Stimulated activated CD4-positive, alpha-beta T cell treated with anti-CD3 and anti-CD28 coated beads, Interleukin-1b, Interleukin-23, amount 100 ng/mL, for 1 hour (primary cell): ENCODE measurements at places on chromosomes 6 and 20.
A peak's percentile ranks its signal among the peaks of the same experiment; 100 is the strongest.

DNA sequence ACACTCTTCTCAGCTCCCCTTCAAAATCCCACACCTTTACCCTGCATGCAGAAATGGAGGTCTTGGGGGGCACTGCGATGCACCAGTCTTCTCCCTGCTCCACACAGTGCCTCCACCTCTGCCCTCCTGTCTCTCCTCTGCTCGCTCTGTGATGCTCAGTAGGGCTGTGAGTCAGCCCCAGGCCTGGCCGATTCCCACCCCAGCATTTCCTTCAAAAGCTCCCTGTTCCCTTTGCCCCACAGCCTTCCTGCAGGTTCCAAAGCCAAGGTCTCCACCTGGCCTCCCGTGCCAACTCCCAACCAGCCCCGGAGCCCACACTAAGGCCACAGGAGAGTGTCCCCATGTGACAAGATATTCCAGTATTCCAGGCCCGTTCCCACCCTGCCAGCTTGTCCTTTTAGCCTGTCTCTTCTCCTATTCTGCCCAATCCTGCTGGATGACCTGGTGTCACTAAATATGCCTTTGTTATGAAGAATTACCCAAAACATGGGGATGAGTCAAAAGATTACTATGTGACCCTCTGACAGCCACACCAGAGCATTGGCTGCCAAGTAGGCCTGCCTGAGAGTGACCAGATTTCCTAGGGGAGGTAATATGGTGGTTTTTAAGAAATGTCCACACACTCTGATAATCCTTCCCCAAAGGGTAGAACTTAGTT is 118.9 kb upstream of the NXT1 start:
- no peak for DNase-seq

DNA sequence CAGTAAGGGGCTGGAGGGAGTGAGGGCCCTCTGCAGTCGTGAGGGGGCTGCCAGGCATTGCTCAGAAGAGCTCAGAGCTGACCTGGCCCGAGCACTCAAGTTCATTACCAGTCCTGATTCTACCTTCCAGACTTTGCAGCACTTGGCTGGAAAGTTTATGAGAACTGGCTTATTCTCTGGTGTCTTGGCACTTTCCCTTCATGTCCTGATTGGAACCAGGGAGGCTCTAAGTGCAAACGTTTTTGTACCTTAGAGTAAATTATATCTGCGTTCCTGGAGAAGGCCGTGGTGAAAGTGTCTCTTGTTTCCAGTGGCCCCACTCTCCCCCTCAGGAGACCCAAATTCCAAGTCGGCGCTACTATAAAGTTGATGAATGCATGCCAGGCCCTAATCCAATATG is 402.3 kb downstream of the CDC5L start:
- DNase-seq, result no peak

DNA sequence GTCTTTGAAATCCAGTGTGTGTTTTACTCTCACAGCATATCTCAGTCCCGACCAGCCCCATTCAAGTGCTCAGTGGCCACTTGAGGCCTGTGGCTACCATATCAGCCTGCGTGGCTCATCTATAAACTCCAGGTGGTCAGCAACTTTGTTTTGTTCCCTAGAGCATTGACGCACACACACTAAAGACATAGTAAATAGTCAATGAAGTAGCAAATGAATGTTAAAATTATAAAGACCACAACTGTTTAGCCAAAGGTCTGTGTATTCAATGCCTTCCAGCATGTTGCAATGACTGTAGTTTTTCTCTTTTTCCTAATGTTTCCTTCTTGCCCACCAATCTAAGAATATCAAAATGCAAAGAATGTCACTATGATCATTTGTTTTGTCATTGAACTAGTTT is 238.2 kb upstream of the ZNF217 start:
- DNase-seq, result no peak

- DNase-seq, result no peak
These were observed 846 bp downstream of the PDE10A start for GRCh38 chr6:165662041-165662748.

DNA sequence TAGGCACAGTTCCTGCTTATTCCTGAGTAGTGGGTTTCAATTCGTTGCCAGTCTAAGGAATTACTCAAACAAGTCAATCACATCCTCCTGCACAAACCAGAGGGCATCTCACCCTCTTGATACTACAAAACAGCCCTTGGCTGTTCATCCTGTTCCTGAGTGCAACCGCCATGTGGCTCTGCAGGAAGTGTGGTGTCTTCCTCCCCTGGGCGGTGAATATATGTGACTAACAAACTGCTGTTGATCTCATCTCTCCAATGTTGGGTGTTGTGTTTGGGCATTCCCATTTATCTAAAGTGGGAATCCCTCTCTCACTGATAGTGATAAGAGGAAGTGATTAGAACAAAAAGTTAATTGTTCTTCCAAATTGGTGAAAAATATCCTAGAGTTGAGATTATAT is 163.0 kb downstream of the TBX18 start:
- DNase-seq, result no peak

DNA sequence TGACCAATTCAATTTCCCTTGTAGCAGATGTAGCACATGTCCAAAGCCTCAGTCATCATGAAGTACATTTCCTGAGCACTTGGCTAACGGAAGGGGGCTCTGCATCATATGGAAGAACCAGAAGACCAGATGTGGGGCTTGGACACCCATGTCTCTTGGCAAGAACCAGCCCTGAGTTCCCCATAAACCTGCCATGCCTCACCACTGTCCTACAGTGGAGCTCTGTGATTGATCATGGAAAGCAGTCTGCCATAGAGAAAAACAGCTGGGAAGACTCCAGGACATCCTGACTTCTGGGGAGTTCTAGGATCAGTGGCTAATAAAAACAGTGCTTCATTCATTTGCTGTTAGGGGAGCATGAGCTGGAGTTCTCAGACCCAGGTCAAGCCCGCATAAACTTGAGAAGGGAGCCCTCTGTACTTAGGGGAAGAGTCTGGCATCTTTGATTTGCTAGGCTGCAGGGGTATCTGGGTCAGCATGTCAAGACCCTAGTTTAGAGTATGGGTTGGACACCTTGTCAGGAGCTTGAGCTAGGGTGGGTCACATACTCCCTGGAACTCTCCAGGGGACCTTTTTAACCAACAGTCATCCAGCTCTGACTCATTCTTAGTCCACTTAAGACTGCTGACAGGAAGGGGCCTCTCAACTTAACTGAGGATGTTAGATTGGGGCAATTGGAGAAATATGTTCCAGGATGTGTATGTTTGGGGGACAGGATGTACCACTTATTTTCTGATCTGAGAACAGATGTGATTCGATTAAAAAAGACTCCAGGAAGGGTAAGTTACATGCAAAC is 26.3 kb upstream of the TRAM2 start:
- DNase-seq, result no peak

DNA sequence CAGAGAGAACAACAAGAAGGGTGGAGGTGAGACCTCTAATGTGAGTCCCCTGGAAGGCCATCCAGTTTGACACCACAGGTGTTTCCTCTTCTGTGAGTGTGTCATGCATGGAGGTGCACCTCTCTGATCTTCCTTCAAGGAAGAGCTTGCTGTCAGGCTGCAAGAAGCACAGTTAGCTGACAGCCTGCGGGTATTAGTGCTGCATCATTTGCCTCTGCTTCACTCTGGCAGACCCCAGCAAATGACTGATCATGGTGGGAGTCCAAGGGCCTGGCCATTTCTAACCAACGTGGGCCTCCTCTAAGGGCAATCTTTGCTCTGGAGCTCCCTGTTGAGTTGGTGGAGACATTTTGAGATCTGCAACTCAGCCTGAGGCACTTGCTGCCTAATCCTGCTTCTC is 206.3 kb downstream of the EPHA7 start:
- DNase-seq, result no peak

DNA sequence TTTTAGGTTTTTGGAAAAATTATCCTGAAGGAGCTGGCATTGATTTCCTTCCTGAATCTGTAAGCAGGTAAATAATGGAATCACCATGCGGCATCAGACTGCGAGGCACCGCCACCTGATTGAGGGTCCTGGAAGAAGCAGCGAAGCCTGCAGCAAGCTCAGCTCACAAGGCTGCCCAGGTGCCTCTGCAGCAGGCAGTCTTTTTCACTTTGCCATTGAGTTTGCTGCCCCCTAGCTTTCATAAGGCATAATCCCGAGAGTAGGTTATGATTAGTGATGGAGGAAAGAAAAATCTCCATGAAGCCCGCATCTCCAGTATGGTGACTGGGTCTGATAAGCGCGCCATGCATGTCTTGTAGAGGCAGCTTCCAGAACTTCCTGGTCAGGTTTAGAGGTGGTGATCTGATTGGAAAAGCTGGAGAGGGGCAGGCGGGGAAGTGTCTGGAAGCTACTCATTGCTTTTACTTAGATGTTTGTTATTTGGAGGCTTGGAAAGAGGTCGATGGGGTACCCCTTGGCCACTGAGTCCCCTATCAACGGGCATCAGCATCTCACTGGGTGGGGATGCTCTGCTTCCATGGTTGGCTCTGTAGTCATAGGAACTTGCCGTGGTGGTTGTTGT is 26.7 kb downstream of the IYD start:
- no peak for DNase-seq

GRCh38 chr6:159681191-159681880 is 11.7 kb downstream of the SOD2 start:
- DNase-seq, result no peak

- no peak for DNase-seq
These were observed 129.7 kb downstream of the PRDM13 start for GRCh38 chr6:99736302-99736701.

DNA sequence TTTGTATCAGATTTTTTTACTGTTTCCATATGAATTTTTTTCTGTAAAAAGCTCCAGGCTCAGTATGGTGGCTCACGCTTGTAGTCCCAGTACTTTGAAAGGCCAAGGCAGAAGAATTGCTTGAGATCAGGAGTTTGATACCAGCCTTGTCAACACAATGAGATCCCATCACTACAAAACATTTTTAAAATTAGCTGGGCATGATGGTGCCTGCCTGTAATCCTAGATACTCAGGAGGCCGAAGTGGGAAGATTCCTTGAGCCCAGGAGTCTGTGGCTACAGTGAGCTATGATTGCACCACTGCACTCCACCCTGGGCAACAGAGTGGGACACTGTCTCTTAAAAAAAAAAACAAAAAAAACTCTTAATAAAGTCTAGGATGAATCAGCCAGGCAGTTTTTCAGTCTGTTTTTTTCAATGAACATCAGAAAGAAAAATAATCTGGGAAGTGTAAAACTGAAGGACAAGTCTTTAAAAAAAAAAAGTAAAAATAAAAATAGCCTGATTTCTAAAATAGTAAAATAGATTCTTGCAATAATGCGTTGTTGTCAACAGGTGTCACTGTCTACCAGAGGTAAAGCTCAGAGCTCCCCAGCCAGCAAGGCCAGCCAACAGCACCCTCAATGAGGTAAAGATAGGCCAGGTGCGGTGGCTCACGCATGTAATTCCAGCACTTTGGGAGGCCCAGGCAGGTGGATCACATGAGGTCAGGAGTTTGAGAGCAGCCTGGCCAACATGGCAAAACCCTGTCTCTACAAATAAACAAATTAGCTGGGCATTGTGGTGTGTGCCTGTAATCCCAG is 9.3 kb upstream of the ATG5 start:
- peak; percentile 8 for DNase-seq

DNA sequence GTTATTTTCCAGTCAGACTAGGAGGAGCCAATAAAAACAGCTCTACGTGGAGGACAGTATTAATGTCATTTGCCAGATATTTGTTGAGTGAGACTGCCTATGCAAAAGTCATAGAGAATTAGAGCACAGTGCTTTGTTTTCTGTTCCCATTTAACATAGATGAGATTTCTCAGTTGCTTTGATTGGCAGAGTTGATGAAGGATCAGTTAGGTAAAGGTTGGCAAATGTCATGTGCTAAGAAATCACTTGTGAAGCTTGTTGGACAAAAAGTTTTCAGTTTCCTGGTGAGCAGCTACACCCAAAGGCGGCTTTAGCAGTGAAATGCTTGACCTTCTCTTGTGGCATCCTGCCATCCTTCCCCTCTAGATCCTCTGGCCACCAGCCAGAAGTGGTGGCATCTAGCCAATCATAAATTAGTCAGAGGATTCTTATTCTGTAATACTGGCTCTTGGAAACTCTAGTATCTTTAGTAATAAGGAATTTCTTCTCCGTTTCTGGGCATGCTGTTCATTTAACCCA is 37.0 kb downstream of the BCKDHB start:
- no peak for DNase-seq

DNA sequence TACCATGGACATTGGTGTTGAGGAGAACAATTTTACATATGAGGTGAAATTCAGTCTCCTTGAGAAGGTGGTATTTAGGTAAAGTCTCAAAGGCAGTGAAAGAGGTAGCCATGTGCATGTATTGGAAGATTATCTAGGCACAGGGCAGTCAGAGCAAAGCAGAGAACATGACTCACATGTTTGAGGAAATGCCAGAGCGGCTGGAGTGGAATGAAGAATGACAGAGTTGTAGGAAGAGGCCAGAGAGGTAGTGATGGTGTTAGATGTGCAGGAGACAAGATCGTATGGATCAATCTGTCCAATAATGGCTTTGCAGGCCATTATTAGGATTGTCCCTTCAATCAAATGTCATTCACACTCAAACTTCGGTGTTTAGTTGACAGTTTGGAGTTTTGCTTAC is 449.4 kb upstream of the PTCHD4 start:
- DNase-seq, result no peak
